ENCODE measurements at places on chromosomes 5 and 9. TPM values are rescaled to one million over a fixed set of nuclear protein-coding genes. Genes with fewer than 3 reads are reported as not detected.

DNA sequence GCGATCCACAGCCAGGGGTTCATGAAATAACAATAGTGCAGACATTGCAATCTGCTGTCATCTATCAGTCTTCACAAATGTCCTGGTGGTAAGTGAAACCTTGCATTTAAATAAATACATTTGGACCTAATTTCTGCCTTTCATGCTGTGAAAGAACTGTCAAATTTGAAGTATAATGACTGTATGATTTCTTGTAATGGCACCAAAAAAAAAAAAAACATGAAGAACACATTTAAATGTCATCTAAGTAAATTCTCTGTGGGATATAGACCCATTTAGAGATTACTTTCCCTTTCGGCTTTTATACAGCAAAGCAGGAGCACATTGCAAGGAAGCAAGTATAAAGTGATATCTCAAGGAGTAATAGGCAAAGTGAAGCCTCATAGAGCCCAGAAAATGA is 431.5 kb upstream of the SGCD start:
- H3K36me3 ChIP-seq = no peaks in the 10 kb centered on the region
- no peaks in the 10 kb centered on the region for H3K4me1 ChIP-seq
- H3K27me3 ChIP-seq = no peaks in the 10 kb centered on the region
- no peak for DNase-seq
- H3K27ac ChIP-seq = no peak overlapping the region
- no peak overlapping the region for H3K4me3 ChIP-seq

DNA sequence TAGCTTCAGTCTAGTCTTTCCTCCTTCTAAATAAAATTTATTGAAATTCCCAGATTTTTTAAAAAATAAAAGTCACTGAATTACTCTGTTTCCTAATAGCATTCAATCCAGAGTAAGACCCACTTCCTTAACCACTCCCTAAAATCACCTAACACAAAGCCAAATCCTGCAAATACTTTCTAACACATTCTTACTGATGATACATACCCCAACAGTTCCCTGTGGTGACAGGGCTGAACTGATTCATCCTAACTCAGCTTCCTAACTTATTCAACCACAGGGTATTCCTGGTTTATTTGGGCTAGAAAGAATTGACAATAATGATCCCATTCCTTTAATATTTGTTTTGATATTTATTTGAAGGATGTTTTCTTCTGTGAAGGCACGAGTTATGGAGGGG is 40.7 kb upstream of the ZNF300 start:
- H3K27me3 ChIP-seq = no peaks in the 10 kb centered on the region

DNA sequence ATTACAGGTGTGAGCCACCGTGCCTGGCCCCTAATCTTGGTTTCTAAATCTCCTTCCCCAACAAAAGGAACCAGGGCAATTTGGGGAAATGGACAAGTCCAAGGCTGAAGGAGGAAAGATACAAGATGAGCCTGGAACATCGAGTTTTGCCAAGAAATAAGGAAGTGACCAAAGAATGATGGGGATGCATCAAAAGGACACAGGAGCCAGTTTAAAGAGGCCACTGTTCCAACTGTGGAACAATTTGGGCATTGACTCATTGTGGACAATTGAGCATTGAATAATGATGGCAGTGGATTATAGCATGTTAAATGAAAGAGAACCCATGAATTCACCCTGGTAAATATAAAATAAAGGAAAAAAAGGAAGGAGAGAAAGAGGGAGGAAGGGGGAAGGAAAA is 47.5 kb downstream of the DUSP1 start:
- no peaks in the 10 kb centered on the region for H3K27me3 ChIP-seq
- peaks cover 9% of the 10 kb centered on the region for H3K4me1 ChIP-seq
- DNase-seq = no peak
- no peaks in the 10 kb centered on the region for H3K36me3 ChIP-seq

Gene PLEKHG4B
- total RNA-seq = 3.8 TPM

GRCh38 chr9:136361754-136362449 is 1.6 kb downstream of the DNLZ start:
- H3K27ac ChIP-seq = no peak overlapping the region
- H3K27me3 ChIP-seq = no peaks in the 10 kb centered on the region
- DNase-seq = no peak
- no peak overlapping the region for H3K4me3 ChIP-seq

Gene FAM169A
- total RNA-seq = 2.7 TPM

DNA sequence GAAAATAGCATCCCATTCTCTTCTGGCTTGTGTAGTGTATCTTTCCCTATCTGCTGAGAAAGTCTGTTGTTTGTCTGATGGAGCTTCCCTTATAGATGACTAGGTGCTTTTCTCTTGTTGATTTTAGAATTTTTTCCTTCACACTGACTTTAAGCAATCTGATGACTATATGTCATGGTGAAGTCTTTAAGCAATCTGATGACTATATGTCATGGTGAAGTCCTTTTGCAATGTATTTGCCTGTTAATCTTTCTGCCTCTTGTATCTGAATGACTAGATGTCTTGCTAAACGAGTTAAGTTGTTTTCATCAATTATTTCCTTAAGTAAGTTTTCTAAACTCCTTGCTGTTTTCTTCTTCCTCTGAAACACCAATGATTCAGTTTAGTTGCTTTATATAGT is 80.5 kb downstream of the RNF130 start:
- H3K27ac ChIP-seq = no peak overlapping the region
- H3K36me3 ChIP-seq = peaks cover 23% of the 10 kb centered on the region
- DNase-seq = no peak
- H3K27me3 ChIP-seq = no peaks in the 10 kb centered on the region
- no peak overlapping the region for H3K4me3 ChIP-seq

DNA sequence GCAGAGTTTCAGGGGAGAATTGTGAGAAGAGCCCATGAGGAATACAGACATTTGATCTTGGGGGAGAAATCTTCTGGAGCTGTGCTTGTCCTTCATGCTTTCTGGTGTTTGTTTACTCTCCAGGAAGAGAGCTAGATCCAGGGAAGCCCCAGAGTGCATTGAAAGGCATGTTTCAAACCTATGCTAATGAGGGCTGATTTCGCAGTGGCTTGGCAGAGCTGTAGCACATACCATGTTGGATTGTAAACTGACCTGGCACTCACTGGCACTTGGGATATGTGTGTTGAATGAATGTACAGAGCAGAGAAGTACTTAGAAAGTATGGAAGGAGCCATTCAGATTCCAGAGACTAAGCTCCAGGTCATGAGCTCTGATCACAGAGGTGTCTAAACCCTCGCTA is 30.9 kb downstream of the TNFSF8 start:
- no peak overlapping the region for H3K4me3 ChIP-seq
- no peaks in the 10 kb centered on the region for H3K36me3 ChIP-seq
- H3K4me1 ChIP-seq = peaks cover 44% of the 10 kb centered on the region
- no peak overlapping the region for H3K27ac ChIP-seq
- H3K27me3 ChIP-seq = no peaks in the 10 kb centered on the region
- DNase-seq = peak; percentile 44

- no peak for DNase-seq
- H3K27ac ChIP-seq = no peak overlapping the region
- no peaks in the 10 kb centered on the region for H3K4me1 ChIP-seq
- H3K36me3 ChIP-seq = peaks cover 2% of the 10 kb centered on the region
Observed at GRCh38 chr9:82376677-82377232, 388.2 kb downstream of the SPATA31D1 start.

Data from osteocyte (in vitro differentiated cells).